ENCODE measurements at places on chromosomes 1 and 21.

DNA sequence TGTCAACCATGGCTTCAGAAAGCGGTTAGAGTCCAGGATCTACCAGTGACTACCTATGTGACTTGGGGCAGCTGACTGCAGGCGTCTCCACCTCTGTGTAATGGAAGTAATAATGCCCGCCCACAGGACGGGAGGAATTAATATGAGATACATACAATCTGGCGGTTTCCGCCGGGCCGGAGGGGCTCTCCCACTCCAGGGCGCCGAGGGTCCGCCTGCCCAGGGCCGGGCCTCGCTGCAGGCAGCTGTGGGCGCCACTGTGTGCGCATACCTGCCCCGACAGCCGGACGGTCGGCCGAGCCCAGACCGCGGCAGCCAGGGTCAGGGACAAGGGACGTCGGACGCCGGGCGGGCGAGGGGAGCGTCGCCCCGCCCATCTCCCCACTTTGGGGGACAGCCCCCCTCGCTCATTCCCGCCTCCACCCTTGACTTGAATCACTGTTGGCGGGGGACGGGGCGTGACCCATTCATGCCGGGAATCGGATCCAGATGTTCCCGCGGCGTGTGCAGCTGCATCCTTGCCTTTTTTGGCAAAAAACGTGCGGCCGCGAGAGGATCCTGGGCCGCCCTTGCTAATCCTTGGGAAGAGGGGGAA is 6.0 kb upstream of the SF3A3 start:
- DNase-seq = no peak

GRCh38 chr1:153490272-153491051 is 30.0 kb upstream of the S100A7 start:
- DNase-seq = no peak

DNA sequence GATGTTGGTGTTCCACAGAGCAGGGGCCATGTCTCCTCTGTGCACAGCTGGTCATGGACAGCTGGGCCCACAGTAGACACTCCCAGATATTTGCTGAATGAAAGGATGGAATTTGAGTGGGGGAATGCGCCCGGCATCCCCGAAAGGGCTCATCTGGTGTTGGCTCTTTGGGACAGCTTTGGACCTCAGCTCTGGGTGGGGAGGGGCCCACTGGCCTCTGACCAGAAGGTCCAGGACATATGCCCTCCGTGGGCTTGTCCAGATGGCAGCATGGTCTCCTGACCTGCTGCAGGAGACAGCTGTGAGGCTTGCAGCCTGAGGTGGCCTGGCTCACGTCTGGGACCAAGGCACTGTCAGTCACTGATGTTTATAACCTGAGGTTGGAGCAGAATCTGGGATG is 160.4 kb upstream of the AJAP1 start:
- DNase-seq = no peak

- DNase-seq = no peak
Observed at GRCh38 chr1:97989094-97989680, 68.4 kb upstream of the DPYD start.

DNA sequence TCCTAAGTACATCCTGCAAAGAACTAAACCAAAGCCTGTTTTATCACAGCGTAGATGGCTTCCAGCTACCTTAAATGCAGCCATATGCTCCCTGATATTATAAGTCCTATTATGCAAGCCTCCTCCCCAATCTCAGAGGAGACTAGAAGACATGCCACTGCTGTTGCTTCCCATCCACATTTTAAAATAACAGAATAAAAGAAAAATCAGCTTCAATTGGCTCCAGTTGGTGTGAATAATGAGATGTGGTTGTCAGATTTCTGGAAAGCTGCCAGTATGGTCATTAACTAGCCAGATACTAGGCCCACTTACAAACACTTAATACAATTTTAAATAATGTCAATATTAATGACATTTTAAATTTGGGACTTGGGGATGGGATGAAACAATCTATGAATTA is 25.7 kb downstream of the WARS2 start:
- DNase-seq = no peak

GRCh38 chr21:22791376-22791775 is 1793.2 kb downstream of the NCAM2 start:
- DNase-seq = no peak

DNA sequence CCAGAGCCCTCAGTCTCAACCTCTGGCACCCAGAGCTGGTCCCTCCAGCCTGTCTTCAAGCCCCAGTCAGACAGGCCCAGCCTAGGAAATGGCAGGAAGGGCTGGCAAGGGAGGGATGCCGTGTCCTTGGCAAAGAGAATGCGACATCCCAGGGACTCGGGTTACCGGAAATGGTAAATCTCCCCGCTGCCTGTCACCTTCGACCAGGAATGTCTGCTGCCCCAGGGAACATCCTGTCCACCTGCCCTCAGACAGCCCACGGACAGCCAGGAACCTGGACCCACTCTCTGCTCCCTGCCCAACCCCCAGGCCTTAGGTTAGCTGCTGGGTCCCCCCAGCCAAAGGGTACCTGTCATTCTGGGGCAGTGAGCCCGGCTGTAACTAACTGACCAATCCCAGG is 23.9 kb downstream of the HSPG2 start:
- no peak for DNase-seq

DNA sequence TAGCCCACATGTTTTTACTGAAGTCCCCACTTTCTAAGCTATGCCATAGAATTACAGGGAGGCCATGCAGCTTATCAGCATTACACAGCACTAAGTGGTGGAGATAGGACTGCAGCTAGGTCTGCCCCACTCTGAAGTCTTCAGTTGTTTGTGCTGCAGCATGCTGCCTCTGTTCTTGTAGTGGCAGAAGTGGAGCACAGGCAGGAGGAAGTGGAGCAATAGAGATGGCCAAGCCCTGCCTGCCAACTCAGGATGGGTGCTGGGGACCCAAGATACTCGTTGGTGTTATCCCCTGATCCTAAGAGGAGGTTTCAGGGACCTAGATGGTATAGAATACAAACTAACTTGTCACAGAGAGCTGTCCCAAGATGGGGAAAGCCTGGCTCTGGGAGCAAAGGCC is 12.9 kb downstream of the MRPL37 start:
- DNase-seq = no peak

- no peak for DNase-seq
Observed at GRCh38 chr1:83698644-83699043, 300.3 kb downstream of the TTLL7 start.

DNA sequence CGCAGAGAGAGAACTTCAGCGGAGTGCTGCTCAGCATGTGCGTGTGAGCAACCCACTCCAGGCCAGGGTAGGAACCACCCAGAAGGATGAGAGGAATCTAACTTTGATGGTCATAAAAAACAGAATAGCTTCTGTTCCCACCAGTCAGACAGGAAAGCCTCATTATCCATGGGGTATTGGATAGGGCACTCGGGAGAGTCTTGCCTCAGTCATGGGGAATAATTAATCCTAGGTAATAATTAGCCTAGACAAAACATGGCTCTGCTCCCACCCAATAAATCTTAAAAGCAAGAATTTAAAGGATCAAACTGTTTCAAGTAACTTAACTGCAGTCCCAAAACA is 35.3 kb downstream of the LDLRAD1 start:
- DNase-seq = no peak
